ENCODE measurements at places on chromosomes 4 and X. TPM values are rescaled to one million over a fixed set of nuclear protein-coding genes. Genes with fewer than 3 reads are reported as not detected.

DNA sequence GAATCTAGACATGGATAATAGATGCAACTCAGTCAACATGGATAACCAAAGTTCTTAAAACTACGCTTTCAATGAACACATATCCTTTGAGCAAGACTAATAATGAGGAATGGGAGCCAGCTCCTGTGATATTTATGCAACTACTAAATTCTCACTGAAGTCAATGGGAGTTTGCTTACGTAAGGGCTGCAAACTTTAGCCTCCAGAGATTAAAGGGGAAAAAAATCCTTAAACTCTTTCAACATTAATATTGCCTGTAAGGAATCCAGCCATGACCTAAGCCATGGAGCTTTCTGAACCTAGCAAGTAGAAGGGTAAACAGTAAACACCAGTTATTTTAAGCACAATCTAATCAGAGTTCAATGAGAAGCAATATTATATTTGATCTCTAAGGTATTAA lies 125.2 kb upstream of the PITX2 start:
- DNase-seq = no peak

The AWAT2 gene
- not detected for total RNA-seq

The TRAPPC2 gene
- total RNA-seq = 21.0 TPM

- DNase-seq = peak; percentile 76
Observed at GRCh38 chr4:118918388-118918787, 29.7 kb downstream of the SYNPO2 start.

DNA sequence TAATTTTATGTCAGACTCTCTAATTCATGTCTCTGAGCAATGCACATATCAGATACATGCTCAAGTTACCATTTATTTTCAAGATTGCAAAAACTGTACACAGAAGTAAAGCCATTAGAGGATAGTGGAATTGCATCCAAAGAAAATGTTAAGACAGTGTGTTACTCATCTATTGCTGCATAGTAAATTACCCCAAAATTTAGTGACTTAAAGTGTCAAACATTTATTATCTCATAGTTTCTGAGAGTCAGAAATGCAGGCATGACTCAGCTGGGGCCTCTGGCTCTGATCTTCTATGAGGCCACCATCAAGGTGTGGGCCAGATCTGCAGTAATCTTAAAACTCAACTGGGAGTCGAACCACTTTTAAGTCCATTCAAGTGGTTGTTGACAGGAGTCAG lies 275.2 kb downstream of the QDPR start:
- no peak for DNase-seq
